ENCODE measurements at places on chromosomes 12 and 14.

GRCh38 chr12:10718279-10718821 is 4.8 kb downstream of the YBX3 start:
- DNase-seq: no peak

GRCh38 chr12:75271576-75271975 is 58.5 kb downstream of the CAPS2 start:
- DNase-seq: no peak

- no peak for DNase-seq
These were observed 63.3 kb upstream of the HSPB8 start for GRCh38 chr12:119115296-119115905.

DNA sequence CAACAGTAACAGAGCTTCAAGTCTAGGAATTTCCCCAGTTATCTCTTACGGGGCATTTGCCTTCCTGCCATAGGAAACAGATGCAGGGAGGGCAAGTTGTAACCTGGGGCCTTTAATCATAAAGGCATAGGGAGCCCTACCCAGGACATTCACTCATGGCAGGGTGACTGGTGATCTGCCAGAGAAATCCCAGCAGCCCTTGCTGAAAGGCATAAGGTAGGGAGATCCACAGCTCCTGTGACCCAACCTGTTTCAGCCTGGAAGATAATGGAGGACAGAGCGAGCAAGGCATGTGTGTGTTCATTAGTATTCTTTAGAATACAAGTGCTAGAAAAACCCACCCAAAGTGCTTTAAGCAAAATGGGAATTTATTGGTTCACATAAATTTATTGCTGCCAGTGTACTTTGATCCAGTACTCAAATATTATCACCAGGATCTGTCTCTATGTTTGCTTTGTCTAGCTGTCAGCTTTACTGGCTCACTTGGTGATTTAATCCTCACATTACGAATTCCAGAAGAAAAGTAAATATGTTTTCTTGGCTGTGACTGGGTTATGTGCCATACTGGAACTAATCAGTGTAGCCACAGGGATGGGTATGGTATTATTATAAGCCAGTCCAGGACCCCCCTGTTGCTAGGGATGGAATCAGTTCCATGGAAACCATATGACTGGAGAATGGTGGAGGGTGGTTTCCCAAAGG is 21.1 kb upstream of the AKAP6 start:
- DNase-seq: no peak

Data from activated gamma-delta T cell treated with Interleukin-2 at 50 U/mL for 16 hours (primary cell).